ENCODE measurements at places on chromosomes 6 and 20.

DNA sequence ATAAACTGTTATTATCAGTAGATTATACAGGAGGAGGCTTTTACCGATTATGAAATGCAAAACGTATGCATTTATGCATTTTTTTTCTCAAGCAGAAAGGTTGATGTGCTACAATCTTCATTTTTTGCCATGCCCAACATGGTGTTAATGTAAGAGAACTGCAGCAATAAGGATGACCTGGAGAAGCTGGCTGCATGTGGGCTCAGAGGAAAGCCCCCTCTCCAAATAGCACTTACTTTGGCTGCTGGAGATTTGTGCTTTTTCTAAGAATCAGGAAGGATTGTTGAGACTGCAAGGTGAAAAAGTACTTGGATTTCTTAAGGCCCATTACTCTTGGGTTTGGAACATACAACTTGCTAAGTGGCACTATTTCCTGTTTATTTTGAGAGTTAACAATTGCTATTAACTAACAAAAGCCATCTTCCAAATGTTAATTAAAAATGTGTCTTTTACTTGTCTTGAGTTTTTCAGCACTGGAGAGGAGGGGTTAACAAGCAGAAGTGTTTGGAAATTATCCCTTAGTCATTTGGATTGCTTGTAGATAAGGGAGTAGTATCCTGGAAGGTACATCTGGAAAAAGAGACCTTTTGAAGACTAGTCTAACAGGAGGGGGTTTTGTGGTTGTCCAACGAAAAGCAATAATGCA is 5.6 kb downstream of the SOX4 start:
- DNase-seq = no peak

DNA sequence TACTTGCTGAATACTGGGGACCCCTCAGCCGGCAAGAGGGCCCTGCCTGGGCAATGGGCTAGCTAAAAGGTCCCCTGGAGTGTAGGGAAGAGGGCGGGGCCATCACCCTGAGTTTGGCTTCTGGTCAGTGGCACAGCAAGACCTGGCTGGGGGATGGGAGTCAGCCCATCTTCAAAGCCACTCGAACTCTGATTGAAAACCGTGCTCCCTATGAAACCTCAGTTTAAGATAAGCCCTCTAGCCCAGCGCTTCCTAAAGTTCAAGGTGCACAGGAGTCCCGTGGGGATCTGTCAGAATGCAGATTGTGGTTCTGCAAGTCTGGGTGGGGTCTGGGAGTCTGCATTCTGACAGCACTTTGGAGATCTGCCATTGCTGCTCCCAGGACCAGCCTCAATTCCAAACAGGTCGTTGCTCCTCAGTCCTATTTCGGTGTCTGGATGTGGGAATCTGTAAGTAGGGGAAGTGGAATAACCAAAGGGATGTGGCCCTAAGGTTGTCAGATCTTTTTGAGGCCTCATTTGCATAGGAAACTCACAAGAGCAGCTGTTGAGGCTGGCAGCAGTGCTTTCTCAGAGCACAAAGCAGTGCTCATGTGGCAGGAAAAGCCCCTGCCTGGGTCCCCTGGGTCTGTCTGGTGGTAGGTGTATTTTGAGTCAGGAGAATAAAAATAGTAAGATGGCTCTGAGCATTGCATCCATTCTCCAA is 85.3 kb upstream of the SCP2D1 start:
- DNase-seq = no peak

- DNase-seq = no peak
Observed at GRCh38 chr6:7144872-7145584, 37.3 kb downstream of the RREB1 start.

DNA sequence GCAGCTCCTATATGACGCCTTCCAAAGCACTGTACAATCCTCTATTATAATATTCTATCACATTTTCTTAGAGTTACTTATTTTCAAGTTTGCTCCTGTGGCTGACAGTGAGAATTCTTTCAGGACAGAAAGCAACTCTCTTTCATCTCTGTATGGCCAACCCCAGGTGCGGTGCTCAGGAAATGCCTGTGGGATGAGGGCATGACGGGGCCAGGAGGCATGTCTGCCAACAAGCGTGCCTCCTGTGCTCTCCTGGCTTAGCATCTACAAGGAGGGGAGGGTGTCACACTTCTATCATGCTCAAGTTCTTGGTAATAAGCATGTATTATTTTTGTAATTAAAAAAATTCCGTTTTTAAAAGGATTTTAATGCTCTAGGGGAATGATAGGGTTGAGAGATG is 11.4 kb downstream of the MRPL14 start:
- no peak for DNase-seq
